ENCODE measurements at places on chromosomes 12 and 14.

- DNase-seq: no peak
Measured at GRCh38 chr12:124637581-124637981, 70.2 kb upstream of the NCOR2 start.

DNA sequence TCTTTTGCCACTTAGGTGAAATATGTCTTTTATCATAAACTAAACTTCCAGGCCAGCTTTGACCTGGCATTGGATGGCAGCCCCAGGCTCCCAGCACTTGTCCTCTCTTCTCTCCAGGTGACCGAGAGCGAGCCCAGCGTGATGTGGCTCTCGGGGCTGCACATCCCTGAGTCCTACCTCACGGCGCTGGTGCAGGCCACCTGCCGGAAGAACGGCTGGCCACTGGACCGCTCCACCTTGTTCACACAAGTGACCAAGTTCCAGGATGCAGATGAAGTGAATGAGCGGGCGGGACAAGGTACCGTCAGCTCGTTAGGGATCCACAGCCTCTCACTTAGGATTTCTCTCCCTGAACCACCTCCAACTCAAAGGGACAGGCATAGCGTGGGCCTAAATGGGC, 39.4 kb downstream of the CCDC92 start:
- DNase-seq: no peak

- DNase-seq: no peak
Measured at GRCh38 chr12:117002051-117002817, 91.5 kb downstream of the FBXW8 start.

- DNase-seq: no peak
Measured at GRCh38 chr14:104676694-104677511, 12.5 kb upstream of the INF2 start.

DNA sequence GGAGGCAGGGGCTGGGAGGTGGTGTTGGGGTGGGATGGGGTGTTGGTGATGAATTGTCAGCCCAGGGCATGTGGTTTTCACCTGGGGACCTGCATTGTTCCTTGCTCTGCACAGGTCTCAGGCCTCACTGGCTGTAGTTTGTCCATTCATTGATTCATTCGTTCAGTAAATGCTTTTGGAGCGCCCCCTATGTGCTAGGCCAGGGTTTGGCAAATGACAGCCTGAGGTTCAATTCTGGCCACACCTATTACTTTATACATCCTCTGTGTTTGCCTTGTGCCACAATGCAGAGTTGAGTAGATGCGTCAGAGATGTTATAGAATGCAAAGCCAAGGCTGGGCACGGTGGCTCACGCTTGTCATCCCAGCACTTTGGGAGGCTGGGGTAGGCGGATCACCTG, 4.7 kb downstream of the ADCK1 start:
- DNase-seq: no peak

DNA sequence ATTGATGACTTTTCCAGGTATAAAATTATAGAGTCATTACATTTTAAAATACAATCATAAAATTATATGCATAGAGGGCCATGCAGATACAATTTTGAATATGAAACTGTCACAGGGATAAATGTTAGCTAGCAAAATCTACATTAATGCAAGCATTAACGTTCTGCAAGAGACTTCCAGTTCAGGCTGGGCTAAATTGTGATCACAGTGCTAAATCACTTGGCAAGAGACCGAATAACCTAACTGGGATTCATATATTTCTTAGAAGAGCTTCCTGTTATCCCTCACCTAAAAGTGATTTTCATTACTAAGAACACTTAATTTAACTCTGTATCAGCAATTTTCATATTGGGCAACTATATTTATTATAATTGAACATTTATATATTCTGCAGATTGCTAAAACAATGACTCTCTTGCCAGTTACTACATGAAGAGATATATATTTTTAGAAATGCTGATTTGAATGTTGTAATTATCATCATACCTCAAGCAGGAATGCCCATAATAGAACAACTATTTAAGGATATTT, 83.2 kb downstream of the MGAT4C start:
- no peak for DNase-seq

DNA sequence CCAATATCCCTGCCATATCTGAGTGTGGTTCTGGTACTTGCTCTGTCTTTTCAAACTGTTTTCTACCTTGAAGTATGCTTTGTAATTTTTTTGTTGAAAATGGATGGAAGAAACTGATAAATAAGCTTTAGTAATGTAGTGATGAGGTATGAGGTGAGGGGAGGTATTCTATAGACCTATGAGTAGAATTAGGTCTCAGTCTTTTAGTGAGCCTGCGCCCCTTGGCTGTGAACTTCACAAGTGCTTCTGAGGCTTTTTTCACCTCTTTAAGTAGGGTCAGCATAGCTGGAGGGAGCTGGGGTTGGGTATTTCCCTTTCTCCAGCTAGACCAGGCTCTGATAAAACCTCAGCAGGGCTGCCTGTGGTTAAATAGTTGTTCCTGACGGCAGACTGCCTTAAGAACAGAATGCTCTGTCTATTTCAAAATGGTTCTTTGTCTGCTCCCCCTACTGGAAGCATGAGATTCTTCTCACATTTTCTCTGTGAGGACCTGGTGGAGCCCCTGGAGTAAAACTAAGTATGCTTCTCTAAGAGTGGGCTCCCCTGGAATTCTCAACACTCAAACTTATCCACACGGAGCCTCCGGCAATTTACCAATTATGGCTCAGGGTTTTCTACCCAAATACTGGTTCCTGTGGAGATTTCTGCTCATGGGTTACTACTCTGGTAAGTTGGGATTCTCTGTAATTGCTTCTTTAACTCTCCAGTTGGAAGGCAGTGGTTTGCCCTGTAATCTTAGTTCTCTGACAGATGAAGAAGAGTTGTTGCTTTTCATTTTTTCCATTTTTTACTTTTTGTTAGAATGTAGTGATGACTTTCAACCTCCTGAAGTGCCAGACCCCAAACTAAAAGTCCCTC, 13.1 kb downstream of the KRT5 start:
- DNase-seq: peak; percentile 49

GRCh38 chr12:27361372-27361771, 28.7 kb downstream of the BMAL2 start:
- no peak for DNase-seq

DNA sequence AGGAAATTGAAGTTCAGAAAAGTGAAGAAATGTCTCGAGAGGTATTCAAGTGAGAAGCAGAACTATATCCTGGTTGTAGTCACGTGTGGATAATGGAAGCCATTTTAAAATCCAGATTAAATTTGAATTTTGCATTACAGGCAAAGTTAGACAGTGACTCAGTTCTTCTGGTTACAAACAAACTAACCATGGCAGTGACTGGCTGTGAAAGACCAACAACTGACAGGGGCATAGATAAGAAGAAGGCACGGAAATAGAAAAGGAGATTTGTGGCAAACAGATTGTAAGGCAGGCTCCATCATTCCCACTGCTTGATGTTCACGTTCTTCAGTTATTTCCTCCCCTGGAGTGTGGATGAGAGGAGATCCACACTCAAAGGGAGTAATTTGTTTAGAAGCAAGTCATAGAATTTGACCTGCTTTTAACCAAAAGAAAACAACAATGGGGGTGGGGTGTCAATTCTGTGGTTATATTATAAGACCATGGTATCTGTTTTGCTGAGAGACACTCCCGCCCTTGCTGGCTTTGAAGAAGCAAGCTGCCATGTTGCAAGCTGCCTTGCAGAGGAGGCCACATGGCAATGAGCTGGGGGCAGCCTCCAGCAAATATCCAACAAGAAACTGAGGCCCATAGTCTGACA, 795.3 kb downstream of the VRK1 start:
- no peak for DNase-seq

DNA sequence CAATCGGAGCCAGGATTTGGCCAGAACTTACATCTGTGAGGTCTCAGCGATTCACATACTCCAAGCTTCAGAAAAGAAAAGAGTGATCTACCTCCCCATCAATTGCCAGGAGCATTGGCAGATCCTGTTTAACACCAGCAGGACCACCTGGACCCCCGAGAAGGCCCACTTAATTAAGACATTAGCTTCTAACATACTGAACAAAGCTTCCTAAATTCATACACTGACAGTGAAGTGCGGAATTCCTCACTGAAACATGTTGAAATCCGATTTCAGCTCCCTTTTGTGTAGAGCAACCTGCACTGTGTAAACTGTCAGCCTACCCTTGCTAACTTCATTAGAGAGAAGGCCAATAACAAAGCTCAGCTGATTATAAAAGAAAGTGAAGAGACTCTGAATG, 274.0 kb downstream of the NOVA1 start:
- peak; percentile 52 for DNase-seq

DNA sequence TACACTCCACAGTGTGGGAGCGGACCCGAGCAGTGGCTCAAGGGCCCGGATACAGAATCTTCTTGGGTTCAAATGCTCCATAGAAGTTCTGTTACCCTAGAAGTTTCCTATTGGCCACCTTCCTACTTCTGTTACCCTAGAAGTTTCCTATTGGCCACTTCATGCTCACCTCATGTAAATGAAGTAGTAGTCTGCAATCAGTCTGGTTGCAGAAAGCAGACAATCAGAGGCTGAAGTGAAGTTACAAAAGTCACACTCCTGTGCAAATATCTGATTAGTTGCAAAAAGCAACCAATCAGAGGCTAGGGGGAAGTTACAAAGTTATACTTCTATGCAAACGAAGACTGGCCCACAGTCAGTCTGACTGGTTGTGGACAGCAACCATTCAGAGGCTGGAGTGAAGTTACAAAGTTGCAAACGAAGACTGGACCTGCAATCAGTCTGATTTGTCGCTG, 77.8 kb upstream of the CPNE8 start:
- DNase-seq: no peak

- peak; percentile 73 for DNase-seq
Measured at GRCh38 chr14:26163761-26164160, 434.1 kb downstream of the NOVA1 start.

GRCh38 chr14:30257946-30258661, 300.9 kb upstream of the G2E3 start:
- DNase-seq: no peak

DNA sequence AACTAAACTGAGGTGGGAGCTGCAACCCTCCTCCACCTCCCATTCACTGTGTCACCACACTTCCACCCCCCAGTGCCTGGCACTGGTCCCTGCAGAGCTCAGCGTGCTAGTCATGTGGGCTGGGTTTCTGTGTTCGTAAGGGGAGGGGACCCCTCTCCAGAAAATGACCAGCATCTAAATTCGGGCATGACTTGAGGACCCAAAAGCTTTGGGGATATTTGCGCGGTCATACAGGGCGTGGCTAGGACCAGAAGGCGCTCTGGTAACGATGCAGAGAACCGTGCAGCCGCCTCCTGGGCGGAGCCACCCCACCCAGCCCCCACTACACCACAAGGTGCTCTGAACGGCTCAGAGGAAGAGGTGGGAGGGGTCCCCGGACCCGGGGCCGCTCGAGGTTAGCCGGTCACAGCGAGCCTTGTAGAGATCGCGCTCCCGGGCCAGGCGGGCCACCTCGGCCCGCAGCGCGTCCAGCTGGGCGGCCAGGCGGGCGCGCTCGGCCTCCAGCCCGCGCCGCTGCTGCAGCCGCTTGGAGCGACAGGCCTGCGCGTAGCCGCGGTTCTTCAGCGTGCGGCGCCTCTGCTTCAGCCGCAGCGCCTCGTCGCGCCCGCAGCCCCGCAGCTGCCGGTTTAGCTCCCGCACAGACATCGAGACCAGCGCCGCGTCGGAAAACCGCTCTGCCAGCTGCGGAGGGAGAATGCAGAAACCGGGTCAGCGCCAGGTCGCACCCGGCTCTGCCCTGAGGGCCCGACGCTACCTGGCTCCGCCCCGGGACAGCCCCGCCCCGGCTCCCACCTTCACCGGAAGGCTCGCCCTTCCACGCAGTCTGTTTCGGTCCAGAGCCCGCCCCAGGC, 9.8 kb downstream of the CPNE6 start:
- peak; percentile 61 for DNase-seq

DNA sequence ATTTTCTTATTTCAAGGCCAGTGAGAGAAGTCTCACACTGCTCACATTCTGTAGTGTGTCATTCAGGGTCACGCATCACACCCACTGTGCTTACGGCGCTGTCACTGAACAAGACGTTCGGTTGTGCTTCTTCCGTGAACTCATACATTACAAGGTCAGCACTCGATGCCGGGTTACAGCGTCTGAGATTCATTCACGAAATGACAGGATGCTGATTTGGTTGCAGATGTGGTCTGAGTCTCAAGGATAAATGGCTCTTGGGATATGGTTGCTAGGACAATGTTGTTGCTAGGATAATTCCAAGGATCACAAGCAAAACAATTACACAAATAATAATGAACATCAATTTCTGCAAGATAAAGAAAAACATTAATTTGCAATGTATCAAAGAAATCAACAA, 47.4 kb downstream of the STX2 start:
- no peak for DNase-seq

- no peak for DNase-seq
Measured at GRCh38 chr12:128109636-128110035, 157.3 kb upstream of the TMEM132C start.

DNA sequence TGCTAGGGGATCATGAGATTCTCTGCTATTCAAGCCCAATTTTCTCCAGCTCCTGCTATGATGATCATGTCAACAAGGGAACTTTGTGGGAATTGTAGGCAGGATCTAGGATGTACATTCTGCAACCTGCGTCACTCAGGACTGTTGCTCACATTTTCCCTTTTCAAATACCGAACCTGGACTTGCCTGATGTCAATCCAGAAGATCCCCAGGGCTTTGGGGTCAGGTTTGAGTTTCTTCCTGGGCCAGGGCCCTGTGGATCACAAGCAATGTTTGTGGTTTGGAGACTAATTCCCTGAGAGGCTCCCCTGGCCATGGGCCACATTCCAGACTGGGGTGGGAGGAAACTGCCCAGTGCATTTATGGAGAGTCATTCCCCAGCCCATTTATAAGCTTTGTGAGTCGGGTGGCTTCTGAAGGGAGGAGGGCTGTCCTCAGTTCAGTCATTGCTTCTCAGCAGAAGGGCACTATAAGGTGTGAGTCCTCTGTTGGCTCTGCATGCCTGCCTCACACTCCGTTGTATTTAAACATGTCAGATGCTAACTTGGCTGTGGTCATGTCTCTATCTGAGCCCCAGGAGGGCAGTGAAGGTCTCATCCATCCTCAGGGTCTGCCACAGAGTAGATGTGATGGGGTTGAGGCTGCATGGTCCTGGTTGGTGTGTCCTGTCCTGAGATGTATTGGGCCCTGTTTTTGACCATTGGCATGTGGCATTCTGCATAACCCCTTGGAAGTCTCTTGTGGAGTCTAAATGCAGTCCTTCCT, 6.5 kb downstream of the KRT86 start:
- no peak for DNase-seq
